NCI-H1436 treated with DMSO at 0.1 percent for 48 hours (cell line): ENCODE measurements at places on chromosomes 1 and 21.

DNA sequence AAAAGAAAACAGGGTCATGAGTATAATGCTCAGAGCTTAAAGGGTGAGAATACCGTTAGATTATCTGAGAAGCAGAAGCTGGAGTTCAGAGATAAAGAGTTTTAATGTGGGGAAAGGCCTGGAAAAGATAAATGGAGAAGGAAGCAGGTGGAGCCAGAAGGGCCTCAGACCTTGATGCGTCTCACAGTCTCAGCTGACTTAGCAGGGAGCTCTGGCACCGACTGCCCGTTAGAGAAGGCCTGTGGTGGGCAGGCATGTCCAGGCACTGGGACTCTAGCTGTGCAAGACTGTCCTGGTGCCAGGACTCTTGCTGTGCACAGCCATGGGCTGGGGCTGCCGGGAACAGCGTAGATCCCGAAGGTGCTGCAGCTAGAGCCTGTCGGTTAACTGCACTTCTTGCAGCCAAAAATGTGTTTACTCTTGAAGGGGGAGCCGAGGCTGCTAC is 3.8 kb upstream of the SLAMF9 start:
- DNase-seq = no peak

DNA sequence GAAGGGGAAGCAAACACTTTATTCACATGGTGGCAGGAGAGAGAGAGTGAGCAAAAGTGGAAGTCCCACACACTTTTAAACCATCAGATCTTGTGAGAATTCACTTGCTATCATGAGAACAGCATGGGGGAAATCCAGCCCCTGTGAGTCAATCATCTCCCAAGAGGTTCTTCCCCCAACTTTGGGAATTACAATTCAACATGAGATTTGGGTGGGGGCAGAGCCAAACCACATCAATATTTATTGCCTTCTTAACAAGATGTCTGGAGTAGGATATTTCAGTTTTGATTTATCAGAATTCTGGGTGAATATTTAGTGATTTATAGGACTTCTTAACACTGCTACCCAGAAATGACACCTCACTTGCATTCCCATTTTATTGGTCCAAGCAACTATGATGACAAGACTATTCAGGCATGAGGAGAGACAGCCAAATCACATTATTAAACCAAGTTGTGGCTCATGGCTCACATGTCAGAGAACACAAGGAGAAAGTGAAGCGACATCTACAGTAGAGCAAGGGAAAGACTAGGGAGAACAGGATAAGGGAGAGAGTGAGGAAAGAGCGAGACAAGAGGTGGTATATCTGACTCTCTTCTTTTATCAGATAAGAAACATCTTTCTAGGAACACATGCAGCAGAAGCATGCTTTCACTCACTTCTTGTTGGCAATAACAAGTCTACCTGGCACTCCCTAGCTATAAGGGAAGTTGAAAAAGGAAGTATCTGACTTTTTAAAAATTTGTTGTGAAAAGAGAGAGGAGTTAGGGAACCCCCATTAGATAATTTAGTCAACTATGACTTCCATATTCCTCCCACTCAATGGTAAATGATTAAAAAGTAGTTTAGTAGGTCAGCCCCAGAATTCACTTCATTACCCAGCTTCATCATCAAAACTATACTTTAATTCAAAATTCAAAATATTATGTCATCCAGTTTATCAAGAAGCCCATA is 36.6 kb upstream of the PTPRC start:
- no peak for DNase-seq

- DNase-seq = no peak
Observed at GRCh38 chr1:195141294-195141693, 1466.9 kb downstream of the KCNT2 start.

DNA sequence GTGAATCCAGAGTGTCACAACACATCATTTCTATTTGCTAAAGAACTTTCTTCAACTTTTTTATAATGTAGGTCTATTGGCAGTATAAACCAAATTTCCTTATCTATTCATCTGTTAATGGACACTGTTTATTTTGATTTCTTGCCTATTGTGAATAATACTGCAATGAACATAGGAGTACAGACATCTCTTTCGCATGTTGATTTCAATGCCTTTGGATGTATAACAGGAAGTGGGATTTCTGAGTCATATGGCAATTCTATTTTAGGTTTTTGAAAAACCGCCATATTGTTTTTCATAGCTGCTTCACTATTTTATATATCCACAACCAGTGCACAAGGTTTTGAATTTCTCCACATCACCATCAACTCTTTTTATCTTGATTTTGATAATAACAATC is 198.7 kb downstream of the KCNT2 start:
- no peak for DNase-seq

DNA sequence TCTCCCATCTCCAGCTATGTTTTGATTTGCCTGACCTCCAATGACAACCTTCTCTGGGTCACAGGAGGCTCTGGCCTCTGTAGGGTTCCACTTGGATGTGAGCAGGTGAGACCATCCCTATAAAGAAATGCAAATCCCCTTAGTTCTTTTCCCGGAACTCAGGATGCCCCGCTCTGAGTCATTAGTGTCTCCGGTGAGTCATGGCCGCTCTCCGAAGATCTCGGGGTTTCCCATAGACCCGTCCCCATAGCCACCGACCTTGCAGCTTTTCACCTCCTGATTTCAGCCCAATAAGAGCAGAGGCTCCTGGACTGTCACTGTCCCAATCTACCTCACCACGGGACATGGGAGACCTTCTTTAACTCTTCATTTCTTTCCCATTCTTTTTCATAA is 98.2 kb downstream of the PGBD5 start:
- no peak for DNase-seq

- DNase-seq = no peak
Observed at GRCh38 chr1:5708346-5709245, 283.6 kb downstream of the NPHP4 start.

GRCh38 chr1:9253453-9254105 is 19.0 kb downstream of the H6PD start:
- DNase-seq = no peak

DNA sequence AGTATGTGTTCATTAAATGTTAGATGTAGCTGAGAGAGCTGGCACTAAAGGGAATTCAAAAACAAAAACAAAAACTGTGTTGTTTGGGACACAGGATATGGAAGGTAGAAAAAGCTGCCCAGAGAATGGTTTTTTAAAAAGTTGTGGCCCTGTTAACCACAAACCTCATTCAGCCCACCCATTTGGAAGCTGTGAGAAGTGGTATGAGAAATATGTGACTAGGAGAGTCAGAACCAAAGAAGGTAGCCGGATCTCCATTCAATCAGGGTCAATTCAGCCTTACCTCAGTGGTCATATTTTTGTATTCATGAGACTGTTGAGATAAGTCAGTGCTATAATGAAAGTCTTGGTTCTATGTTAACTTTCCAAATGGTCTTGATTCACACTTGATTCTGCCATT is 29.8 kb upstream of the CACYBP start:
- no peak for DNase-seq

GRCh38 chr1:109391626-109392025 is 6.1 kb downstream of the SORT1 start:
- no peak for DNase-seq

- no peak for DNase-seq
Observed at GRCh38 chr21:25283720-25284119, 323.6 kb downstream of the MRPL39 start.

DNA sequence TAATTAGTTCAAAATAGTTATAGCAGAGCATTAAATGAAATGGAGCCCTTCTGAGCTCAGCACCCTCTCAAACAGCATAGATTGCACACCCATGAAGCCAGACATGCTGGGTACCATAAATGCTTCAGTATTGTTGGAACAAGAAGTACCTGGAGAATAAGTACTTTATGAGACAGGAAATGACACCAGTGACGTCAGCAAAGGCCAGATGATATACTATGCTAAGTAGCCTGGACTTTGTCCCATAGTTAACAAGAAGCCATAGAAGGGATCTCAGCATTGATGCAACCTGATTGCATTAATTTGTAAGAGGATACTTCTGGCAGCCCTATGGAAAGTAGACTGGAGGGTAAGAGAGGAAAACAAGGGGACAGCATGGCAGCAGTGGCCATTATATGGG is 16.3 kb upstream of the GADD45A start:
- no peak for DNase-seq

- DNase-seq = peak; percentile 82
Observed at GRCh38 chr1:32464716-32465577, at the start of gene ZBTB8B. TSS of gene ZBTB8B (plus strand) at chr1:32465072. CDS start at chr1:32470625, 5,553 bp downstream.

DNA sequence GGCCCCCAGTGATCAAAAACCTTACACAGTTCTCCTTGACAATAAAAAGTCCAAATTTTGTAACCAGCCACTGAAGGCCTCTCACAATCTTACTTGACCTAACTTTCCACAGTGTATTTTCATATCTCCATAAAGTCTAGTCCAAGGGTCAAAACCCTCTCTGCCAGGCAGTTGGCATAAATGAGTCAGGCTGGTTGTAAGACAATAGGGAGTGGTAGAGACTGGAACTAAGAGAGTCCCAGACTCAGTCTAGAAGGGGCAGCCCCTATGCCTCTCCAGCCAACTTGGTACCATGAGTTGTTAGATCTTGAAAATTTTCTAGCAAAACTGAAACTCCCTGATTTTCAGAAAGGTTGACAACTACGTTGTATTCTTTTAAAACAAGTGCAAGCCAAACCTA is 21.0 kb downstream of the KIF21B start:
- DNase-seq = no peak

DNA sequence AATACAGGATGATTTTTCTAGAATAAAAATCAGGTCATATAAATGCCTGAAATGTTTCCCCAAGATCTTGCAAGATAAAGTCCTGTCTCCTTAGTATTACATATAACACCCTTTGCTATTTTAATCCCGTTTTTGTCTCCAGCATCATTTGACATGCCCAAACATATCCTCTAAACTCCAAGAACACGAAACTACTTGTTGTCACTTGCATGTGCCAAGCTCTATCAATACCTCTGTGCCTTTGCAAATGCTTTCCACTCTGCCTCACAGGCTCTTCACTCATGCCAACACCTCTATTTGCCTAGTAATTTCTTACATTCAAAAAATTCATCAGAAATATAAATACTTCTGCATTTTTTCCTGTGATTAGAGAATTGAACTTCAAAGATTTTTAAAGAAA is 37.9 kb downstream of the LRRIQ3 start:
- DNase-seq = no peak

- no peak for DNase-seq
Observed at GRCh38 chr1:154772056-154772455, 98.0 kb downstream of the KCNN3 start.

GRCh38 chr1:234963180-234963903 is 165.3 kb downstream of the TOMM20 start:
- no peak for DNase-seq
